ENCODE measurements at places on chromosomes 5 and 9.

- no peak for DNase-seq
Observed at GRCh38 chr5:92637960-92638359, 943.1 kb downstream of the NR2F1-AS1 start.

DNA sequence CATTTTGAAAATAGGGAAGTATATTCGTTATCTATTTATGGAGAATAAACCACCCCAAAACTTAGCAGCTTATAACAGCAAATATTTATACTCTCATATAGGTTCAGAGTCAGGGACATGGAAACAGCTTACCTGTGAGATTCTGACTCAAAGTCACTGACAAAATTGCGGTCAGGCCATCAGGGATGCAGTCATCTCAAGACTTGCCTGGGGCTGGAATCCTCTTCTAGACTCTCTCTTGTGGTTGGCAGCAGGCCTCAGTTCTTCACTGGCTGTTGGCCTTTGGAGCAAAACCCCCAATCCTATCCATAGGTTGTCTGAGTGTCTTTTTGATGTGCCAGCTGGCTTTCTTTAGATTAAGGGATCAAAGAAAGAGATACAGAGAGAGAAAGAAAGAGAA is 275.6 kb downstream of the SEC61B start:
- no peak for DNase-seq

DNA sequence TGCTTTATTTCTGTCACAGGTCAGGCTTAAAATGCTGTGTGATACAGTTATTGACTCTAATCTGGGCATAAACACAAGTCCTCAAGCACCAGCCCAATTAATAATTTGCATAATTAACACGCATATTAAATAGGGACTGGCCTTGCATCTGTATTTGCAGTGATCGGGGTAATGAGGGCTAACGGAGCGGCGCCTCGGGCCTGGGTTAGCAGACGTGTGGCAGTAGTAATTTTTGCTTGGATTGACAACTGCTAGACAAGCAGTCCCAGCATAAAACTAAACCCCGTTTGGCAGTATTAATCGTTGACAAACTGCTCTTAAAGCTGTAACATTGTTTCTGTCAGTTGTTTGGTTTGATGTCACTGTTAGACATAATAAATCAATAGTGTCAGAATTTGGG is 109.2 kb downstream of the PBX3 start:
- no peak for DNase-seq

DNA sequence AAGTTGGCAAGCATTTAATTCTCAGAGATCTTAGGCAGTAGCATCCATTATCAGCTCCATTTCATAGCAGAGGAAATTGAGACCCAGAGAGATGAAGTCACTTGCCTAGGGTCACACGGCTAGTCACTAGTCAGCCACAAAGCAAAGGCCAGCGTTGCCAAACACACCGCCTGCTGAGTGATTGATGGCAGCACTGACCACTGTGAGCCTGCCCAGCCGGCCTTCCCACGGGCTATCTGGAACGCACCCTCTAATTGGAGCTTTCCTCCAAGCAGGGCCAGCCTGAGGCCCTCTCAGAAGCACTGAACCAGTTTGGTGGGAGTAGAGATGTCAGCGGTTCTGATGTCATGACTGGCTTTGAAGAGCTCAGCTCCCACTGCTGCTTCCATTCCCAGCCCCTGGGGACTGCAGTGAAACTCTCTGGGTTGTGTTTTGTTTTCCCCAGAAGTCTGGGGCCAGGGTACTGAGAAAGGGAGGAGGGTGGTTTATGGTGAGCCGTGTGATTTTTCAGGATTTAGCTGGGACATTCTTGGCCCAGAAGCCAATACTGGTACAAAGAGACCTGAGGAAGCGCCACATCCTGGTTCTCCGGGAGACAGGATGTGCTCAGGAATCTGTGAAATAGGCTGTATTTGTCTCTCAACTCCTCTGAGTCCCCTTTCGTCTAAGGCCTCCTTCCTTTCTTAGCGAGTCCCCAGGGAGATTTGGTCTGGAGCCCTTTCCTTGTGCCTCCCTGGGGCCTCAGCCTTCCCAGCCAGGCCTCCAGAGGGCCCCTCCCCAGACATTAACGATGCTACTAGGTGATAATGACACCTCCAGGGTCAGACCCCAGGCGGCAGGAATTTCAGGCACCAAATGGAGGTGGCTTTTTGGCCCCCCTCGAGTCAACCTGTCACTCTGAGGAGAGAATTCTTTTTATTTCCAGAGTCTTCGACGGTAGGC is 44.5 kb downstream of the SPRY4 start:
- DNase-seq, result peak; percentile 84

DNA sequence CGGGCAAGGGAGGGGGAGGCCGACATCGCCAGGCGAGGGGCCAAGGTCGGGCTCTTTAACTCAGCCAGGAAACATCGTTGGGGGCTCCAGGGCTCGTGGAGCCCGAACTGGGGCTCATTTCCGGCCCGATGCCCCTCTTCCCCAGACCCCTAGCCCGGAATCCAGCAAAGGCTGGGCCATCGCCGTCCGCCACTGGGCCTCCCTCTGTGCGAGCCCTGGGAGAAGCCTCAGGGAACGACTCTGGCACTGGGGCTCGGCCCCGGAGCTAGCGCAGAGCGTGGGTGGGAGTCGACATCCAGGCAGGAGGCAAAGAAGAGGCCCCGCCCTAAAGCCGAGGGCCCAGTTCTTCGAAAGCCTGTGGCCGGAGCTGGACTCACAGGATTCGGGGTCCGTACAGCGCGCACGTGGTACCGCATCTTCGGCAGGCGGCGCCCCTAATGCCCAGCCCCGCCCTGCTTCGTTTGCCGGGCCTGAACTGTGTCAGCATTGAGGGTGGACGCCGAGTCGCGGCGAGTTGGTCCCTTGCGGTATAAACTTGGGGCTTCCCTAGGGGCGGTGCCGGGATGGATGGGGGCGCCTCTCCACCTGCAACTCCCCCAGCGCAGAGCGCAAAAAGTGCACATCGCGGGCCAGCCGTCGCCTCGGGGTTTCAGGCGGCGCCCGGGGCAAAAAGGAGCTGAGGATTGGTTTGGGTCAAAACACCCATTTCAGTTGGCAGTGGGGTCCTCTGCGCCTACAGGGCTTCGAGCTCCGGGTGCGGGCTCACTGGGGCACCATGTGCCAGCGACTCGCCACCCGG is 3.6 kb upstream of the PAX5 start:
- peak; percentile 30 for DNase-seq

DNA sequence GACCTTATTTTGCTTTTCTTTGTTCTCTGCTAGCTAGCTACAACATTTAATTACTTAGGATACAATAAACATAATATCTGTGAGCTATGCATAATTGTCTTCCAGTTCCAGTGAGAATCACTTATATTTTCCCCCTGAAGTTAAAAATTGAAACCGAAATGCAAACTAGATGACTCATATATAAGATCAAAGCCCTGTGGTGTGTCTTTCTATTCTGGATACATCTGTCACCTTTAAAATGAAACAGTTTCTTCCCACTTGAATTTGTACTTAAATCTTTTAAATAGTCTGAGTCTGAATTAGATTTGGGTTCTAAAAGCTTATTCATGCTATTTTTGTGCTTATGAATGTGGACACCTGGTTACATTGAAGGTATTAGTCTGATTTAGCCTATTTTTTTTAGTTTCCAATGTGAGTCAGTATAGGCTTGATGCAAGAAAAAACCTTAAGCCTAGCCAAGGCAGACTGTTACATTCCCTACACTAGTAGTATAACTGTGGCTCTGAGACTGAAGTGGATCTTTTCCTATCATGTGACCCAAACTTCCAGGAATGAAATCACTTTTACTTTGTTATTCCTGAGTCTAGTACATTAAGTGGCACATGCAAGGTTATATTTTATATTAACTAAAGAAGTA is 703.5 kb upstream of the RGMB start:
- peak; percentile 30 for DNase-seq

Data from cardiac muscle cell (in vitro differentiated cells and primary cell).